ENCODE measurements at places on chromosomes 2 and 18.

DNA sequence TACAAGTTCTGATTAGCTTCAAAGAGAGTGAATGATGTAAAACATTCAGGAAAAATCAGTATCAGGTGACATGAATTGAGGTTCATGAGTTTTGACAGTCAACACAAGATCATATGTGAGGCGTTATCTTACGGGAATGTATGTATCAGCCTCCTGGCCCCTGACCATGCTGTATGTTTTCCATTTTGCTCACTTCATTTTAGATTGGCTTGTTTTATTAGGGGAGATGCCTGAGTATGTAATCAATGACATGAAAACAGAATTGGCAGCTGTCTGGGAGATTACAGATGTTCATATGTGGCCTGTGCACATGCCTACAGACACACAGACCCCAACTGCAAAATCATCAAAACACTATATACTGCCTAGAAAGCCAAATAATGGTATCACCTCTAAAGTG is 168.5 kb upstream of the RND3 start:
- DNase-seq: no peak

- DNase-seq: no peak
Observed at GRCh38 chr2:2773692-2774091, 442.6 kb upstream of the MYT1L start.

DNA sequence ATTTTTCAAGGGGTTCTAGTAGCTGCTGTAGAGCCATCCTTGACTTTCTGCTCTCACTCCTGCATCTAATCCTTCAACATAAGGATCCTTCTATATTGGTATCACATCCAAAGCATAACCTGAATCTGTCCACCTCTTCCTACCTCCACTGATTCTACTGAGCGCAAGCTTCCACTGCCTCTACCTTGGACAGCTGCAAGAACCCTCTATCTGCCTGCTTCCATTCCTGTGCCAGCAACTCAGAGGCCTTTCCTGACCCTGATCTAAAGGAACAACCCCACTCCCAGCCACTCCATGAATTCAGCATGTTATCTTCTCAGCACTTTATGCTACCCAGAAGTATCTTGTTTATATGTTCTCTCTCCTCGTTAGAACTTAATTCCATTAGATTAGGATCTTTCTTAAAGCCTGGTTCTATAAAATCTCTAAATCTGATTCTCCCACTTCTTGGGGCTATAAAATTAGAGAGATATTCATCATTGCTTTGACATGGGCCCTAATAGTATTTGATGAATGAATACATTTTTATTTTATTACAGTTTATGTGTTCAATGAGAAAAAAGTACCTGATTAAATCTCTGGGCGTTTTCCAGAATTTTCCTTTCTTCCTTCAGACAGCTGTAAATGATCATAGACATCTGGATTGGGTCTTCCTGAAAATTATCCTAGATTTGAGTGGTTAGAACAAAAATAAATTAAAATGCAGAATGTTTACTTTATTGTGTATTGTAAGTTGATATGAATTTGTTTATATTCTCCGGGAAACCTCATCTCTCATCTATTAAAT is 6.8 kb downstream of the STAT1 start:
- DNase-seq: no peak

GRCh38 chr18:48551100-48551499 is 12.3 kb downstream of the CTIF start:
- DNase-seq: no peak

DNA sequence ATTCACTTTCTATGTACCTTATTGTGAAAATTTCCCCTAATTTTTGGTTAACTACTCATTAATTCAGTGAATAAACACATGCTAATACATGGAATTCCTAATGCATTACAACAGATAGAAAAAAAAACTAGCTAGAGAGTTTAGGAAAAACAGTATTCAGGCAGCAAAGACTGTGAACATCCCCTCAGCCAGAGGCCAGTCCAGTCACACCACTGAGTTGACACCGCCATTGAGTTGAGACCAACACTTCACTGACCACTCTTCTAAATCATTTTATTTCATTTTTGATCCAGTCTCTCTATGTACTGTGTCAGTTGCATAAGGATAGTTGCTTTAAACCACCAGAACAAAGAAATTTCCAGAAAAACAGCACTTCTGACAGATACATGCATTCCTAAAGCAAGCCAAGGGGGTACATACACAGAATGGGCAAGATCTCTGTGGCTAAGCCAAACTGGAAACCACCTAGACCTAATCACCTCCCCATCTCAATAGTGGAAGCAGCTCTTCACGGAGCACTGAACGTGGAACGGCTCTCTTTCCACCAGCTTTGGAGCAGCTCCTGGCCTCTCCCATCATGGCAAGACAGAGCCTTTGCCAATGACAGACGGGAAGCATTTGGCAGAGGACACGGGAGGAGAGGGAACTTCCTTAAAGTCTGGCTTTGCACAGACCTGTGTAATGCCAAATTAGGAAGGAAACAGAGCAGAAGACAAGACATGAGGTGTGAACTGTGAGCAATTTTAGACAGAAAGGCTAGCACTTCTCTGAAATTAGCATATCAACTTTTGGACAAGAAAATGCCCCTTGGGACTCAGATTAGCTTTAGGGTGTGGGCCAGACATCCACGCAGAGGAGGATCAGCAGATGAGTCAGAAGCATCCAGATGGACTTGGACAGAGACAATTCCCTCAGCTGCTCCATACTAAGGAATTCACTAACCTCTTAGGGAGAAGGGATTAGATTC is 36.4 kb downstream of the CACNB4 start:
- no peak for DNase-seq

DNA sequence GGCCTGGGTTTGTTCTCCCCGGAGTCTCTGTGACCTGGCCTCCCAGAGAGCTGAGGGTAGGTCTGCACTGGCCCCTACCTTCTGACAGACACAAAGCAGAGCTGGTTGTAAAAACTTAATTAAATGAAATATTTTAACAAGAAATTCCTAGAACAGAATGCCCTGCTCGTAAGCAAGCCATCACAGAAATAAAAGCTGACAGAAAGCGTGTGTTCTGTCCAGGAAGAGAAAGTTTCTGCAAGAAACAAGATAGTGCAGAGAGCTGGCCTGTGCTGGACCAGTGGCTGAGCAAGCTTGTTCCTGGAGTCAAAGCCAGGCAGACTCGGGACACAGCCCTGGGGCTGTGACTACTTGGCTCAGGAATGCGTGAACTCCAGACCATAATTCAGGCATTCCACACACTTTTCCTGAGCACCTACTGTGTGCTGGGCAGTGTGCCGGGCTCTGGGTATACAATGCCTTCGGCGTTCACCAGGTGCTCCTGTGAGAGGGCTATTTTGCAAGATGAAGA is 51.6 kb downstream of the APOB start:
- no peak for DNase-seq

DNA sequence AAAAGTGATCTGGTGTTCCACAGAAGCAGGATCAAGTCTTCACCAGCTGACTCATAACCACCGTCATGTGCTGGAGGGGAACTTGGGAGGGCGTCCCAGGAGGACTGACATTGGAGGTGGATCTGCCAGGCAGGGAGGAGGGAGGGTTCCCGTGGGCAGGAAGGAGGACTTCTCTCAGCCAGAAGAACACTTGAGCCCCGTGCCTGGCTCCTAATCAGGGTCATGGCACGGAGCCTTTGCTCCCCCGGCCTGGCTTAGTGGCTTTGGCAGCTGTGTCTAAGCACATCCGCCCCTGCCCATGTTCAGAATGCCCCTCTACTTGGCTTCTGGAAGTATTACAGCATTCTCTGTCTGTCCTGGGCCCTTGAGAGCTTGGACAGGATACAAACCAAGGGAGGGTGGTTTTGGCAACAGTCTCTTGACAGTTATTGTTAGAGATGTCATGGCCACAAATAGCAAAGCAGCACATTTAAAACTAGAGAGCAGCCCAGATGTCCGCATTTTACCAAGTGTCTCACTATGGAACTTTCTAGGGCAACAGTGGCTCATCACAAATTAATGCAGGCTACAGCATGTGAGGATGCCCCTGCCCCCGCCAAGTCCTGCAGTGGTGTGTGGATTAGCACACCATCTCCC is 11.5 kb downstream of the PPP1R7 start:
- no peak for DNase-seq
